ENCODE measurements at places on chromosomes 2 and 18.

GRCh38 chr2:159592441-159592840, 23.9 kb downstream of the BAZ2B start:
- H3K27ac ChIP-seq: no peak overlapping the region
- H3K4me1 ChIP-seq: no peaks in the 10 kb centered on the region
- DNase-seq: no peak
- H3K4me3 ChIP-seq: no peak overlapping the region
- no peaks in the 10 kb centered on the region for H3K36me3 ChIP-seq

GRCh38 chr2:68357605-68358337, 7.3 kb upstream of the PLEK start:
- peaks cover 8% of the 10 kb centered on the region for H3K4me1 ChIP-seq
- H3K27me3 ChIP-seq: peaks cover under 1% of the 10 kb centered on the region
- no peak overlapping the region for H3K4me3 ChIP-seq
- no peak for DNase-seq
- H3K36me3 ChIP-seq: no peaks in the 10 kb centered on the region

DNA sequence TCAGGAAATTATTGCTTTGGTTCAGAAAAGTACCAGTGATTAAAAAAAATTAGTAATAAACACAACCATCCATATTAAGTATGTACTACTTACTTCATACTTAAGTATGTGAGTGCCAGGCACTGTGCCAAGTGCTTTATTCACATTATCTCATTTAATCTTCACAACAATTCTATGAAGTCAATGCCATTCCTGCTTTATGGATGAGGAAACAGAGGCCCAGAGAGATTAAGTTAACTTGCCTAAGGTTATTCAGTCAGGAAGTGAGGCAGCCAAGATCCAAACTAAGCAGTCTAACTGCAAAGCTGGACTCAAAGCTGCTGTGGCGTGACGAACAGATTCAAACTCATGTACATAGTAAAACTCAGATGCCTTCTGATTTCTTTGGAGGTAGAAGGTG, 22.3 kb downstream of the DTNB start:
- no peak for DNase-seq
- H3K27me3 ChIP-seq: no peaks in the 10 kb centered on the region
- no peak overlapping the region for H3K27ac ChIP-seq
- peaks cover 12% of the 10 kb centered on the region for H3K36me3 ChIP-seq
- H3K4me1 ChIP-seq: peaks cover 15% of the 10 kb centered on the region

DNA sequence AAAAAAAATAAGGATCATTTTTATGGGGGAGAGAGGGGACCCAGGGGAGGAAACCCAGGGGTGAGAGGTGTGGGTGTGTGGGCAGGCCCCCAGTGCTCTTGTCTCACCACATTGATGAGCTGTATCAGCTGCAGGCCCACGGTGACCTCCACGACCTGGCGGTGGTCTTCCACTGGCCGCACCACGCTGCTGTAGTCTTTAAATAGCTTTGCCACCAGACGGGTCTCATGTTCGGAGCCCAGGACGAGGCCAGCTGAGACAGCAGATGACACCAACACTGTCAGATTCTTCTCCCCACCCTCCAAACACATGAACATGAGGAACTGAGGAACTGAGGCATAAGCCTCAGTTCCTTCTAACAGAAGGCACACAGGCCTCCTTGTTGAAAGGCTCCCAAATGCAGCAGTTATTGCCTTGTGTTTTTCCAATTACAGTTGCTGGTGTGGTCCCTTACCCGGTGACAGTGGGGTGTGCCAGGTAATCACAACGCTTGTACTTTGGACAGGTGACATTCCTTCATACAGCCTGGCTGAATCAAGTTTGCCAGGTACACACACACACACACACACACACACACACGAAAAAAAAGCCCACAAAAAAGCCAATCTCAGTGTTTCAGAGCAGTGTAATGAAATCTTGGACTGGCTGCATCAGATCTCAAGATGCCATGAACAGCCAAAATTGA, 4.7 kb downstream of the CHRNA1 start:
- peaks cover 2% of the 10 kb centered on the region for H3K36me3 ChIP-seq
- H3K4me3 ChIP-seq: no peak overlapping the region
- no peak for DNase-seq
- H3K27me3 ChIP-seq: peaks cover 4% of the 10 kb centered on the region

- peaks cover 2% of the 10 kb centered on the region for H3K36me3 ChIP-seq
- DNase-seq: no peak
- H3K27ac ChIP-seq: no peak overlapping the region
- peaks cover 54% of the 10 kb centered on the region for H3K27me3 ChIP-seq
- no peak overlapping the region for H3K4me3 ChIP-seq
Observed at GRCh38 chr2:74593826-74594772, 39.6 kb downstream of the DOK1 start.

All from T-helper 17 cell (primary cell).